ENCODE measurements at places on chromosomes 2 and 18.

- H3K27ac ChIP-seq: no peak overlapping the region
- no peaks in the 10 kb centered on the region for H3K4me1 ChIP-seq
- no peaks in the 10 kb centered on the region for H3K36me3 ChIP-seq
- DNase-seq: no peak
Measured at GRCh38 chr2:5908071-5908470, 215.9 kb downstream of the SOX11 start.

GRCh38 chr2:149954981-149955600 is 367.5 kb upstream of the MMADHC start:
- no peaks in the 10 kb centered on the region for H3K36me3 ChIP-seq
- H3K4me3 ChIP-seq: no peak overlapping the region
- no peaks in the 10 kb centered on the region for H3K27me3 ChIP-seq
- no peaks in the 10 kb centered on the region for H3K4me1 ChIP-seq
- H3K27ac ChIP-seq: no peak overlapping the region

- H3K27me3 ChIP-seq: no peaks in the 10 kb centered on the region
- peaks cover 16% of the 10 kb centered on the region for H3K4me1 ChIP-seq
- no peak overlapping the region for H3K4me3 ChIP-seq
Measured at GRCh38 chr2:200587007-200587616, 1.3 kb downstream of the AOX1 start.

DNA sequence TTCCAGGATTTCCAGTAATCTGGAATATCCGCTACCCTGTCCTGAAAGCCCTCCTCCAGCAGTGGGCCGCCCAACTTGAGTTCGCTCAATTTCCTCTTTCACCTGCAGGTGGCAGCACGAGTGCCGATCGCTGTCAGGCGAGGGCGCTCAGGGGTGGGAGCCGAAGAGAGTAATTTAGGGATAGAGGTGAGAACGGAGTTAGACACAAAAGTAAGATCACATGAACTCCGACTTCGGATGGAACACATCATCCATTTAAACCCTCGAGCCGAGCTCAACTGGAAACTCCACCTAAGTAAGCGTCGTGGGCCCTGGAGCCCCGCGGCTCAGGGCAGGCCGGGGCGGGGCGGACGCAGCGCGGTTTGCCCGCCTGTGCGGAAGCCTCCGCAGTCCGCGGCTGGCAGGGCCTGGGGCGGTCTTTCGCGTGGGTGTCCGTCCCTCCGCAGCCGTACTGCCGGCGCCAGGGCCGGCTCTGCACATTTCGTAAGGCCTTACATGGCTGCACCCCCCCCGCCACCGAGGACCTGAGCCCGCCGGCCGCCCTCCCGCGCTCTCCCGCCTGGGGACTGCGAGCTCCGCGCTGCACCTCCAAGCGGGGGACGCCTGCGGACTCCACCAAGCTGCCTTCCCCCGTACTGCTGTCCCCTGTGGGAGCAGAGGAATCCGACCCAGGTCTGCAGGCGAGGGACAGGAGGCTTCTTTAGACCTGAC is 61.2 kb downstream of the SEMA4F start:
- no peaks in the 10 kb centered on the region for H3K36me3 ChIP-seq
- H3K4me1 ChIP-seq: 0 out of 2 replicates have a peak, but pooled peaks cover 4% of the 10 kb centered on the region
- peak; percentile 87 for DNase-seq
- peak overlapping the region; percentile 78 for H3K4me3 ChIP-seq
- H3K27me3 ChIP-seq: no peaks in the 10 kb centered on the region

DNA sequence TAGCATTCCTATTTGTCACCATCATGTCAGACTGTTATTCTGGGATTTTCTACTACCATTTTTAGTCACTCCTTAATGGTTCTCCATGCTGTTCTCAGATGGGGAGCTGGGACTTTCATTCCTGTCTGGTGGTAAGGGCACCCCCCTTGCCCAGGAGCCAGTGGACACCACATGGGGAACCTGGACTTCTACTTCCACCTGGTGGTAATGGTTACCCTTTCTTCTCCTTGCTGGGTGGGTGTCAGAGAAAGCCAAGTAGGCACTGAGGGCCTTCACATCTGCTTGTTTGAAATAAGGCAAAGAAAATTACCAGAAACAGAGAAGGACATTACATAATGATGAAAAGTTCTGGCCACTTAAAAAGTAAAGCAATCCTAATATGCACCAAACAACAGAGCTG is 239.8 kb downstream of the FHOD3 start:
- no peak overlapping the region for H3K4me3 ChIP-seq
- no peaks in the 10 kb centered on the region for H3K36me3 ChIP-seq
- DNase-seq: no peak
- no peaks in the 10 kb centered on the region for H3K27me3 ChIP-seq
- H3K27ac ChIP-seq: no peak overlapping the region

GRCh38 chr18:74831571-74832250 is 234.0 kb downstream of the ZNF407 start:
- no peak overlapping the region for H3K27ac ChIP-seq
- H3K36me3 ChIP-seq: no peaks in the 10 kb centered on the region
- peaks cover 7% of the 10 kb centered on the region for H3K4me1 ChIP-seq

DNA sequence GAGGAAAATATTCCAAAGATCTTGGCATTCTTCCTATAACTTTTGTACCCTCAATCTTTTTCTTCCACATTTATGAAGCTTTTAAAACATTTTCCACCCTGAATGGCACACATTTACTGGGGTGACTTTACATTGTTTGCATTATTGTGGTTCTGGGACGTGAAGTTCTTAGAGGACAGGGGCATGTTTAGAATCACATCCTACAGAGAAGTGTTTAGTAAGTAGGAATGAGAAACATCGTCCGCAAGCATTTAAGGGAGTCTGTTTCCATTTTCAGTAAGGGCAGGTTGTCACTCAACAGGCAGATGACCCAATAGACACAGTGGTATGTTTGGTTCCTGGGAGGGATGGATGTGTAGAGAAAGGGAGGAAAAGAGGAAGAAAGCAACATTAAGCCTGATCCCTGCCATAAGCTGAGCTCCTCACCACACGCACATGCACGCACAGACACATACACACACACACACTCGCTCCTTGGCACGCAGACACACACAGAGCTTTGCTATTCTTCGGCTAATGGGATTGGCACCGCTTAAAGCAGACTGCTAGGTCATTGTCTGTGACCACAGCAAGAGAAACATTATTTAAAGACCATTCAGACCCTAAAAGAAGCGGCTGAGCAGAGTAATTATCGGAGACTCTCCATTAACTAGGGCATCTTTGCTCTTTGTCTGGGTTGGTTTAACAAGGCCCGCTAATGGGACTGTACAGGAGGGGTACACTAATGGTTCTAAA is 14.2 kb upstream of the PLEKHM3 start:
- no peak overlapping the region for H3K4me3 ChIP-seq
- no peak for DNase-seq
- H3K27me3 ChIP-seq: no peaks in the 10 kb centered on the region
- 0 out of 2 replicates have a peak, but pooled peaks cover 13% of the 10 kb centered on the region for H3K4me1 ChIP-seq

- H3K27me3 ChIP-seq: no peaks in the 10 kb centered on the region
- peaks cover 14% of the 10 kb centered on the region for H3K4me1 ChIP-seq
- H3K27ac ChIP-seq: no peak overlapping the region
- DNase-seq: peak; percentile 19
- H3K4me3 ChIP-seq: no peak overlapping the region
- H3K36me3 ChIP-seq: peaks cover 5% of the 10 kb centered on the region
Measured at GRCh38 chr18:35682281-35682867, 100.8 kb downstream of the GALNT1 start.

GRCh38 chr18:43012951-43013350 is 102.5 kb downstream of the RIT2 start:
- no peak overlapping the region for H3K4me3 ChIP-seq
- no peaks in the 10 kb centered on the region for H3K36me3 ChIP-seq
- H3K27ac ChIP-seq: no peak overlapping the region
- no peak for DNase-seq

DNA sequence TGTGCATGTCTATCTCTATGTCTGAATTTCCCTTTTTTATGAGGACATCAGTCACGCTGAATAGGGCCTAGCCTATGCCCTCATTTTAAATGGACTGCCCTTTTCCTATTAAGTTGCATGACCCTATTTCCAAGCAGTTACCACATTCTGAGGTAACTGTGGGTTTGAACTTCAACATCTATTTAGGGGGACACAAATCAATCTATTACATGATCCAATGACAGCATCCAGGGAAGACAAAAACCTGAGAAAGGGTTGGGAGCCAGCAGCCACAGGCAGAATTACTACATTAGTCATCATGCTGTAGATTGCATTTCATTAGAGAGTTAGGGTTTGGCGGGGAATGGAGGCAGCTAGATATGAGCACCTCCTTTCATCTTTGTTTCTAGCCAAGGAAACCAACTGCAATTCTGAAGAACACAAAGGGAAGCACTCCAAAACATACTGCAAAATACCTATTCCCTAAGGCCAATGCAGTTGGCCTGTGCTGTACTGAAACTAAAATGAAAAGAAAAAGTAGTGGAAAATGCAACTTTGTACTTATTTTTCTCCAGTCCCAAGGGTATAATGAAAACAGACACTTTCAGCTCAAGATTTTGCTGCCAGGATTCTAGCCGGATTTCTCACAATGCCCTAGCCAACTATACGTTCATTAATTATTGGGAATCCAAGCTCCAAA is 40.4 kb upstream of the C1D start:
- no peaks in the 10 kb centered on the region for H3K27me3 ChIP-seq
- no peaks in the 10 kb centered on the region for H3K36me3 ChIP-seq
- DNase-seq: peak; percentile 6
- no peak overlapping the region for H3K27ac ChIP-seq
- H3K4me3 ChIP-seq: no peak overlapping the region
- no peaks in the 10 kb centered on the region for H3K4me1 ChIP-seq

DNA sequence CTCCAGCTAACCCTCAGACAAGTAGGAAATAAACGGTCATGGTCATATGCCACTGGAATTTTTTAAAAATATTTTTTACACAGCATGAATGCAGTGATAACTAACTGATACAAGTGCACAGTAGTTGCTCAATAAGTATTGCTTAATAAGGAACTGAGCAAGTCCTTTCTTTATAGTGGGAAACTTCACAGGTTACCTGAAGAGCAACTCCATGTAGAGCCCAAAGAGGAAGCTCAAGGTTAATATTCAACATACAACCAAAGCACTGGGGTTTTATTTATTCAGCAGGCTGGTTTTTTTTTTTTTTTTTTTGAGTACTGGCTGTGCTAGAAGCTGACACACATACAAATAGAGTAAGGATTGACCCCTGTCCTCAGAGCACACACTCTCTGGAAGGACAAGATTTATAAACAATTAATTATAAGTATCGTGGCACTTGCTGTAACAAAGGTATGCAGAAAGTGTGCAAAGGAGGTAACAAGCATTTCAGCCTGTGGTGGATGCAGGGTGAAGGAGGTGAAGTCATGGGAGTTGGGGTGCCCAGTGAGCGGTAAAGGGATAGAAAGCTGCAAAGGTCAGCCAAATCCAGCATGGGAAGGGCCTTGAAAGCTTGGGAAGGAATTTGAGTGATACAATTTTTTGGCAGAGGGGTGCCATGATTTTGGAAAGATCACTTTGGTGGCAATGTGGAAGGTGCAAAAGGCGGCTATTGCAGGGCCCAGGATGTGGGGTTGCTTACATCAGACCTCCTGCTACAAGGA is 52.7 kb downstream of the ATOH8 start:
- no peaks in the 10 kb centered on the region for H3K27me3 ChIP-seq
- DNase-seq: no peak
- peaks cover 10% of the 10 kb centered on the region for H3K4me1 ChIP-seq

GRCh38 chr2:193963472-193964119 is 1693.4 kb upstream of the SLC39A10 start:
- H3K4me1 ChIP-seq: peaks cover 9% of the 10 kb centered on the region
- no peak overlapping the region for H3K27ac ChIP-seq
- H3K36me3 ChIP-seq: no peaks in the 10 kb centered on the region
- H3K4me3 ChIP-seq: no peak overlapping the region
- peak; percentile 62 for DNase-seq
- no peaks in the 10 kb centered on the region for H3K27me3 ChIP-seq

GRCh38 chr2:43114210-43114609 is 112.2 kb downstream of the ZFP36L2 start:
- no peaks in the 10 kb centered on the region for H3K27me3 ChIP-seq
- peaks cover 11% of the 10 kb centered on the region for H3K4me1 ChIP-seq
- DNase-seq: no peak

DNA sequence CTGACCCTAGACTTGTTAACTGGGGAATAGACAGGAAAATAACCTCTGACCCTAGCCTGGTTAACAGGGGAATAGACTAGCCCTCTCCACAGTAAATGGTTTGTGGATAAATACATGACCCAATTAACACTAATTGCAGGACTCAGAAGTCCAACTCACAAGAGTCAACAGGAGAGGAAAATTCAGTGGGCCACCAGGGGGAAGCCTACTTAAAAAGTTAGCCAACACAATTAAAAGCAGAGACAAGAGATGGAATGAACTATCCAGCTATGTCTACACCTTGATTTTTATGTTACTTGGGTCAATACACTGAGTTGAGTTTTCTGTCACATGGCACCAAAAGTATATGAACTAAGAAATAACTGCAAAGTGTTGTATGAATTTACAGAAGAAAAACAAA is 158.8 kb upstream of the SLC39A10 start:
- H3K4me1 ChIP-seq: peaks cover 29% of the 10 kb centered on the region
- H3K27ac ChIP-seq: no peak overlapping the region
- H3K4me3 ChIP-seq: no peak overlapping the region
- H3K36me3 ChIP-seq: no peaks in the 10 kb centered on the region
- peak; percentile 29 for DNase-seq

DNA sequence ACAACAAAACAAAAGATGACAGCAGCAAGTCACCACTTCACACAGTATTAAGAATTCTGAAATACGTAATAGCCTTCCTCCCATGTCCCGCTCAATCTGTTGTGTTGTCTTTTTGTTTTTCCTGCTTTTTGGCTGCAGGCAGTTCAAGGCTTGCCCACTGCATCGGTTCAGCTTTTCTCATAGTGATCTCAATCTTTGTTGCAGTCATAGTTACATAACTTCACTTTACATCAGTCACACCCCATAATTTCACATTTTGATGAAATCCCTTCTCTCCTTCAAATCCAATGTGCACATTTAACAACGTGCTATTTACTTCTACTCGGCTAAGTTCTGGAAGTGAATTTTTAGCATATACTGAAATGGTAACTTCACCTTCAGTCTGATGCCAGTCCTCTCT is 33.8 kb upstream of the HAAO start:
- DNase-seq: no peak
- no peaks in the 10 kb centered on the region for H3K27me3 ChIP-seq
- H3K36me3 ChIP-seq: no peaks in the 10 kb centered on the region
- H3K4me3 ChIP-seq: no peak overlapping the region
- no peak overlapping the region for H3K27ac ChIP-seq
- H3K4me1 ChIP-seq: peaks cover 14% of the 10 kb centered on the region

- peaks cover 10% of the 10 kb centered on the region for H3K4me1 ChIP-seq
- no peak for DNase-seq
- no peaks in the 10 kb centered on the region for H3K36me3 ChIP-seq
- no peak overlapping the region for H3K4me3 ChIP-seq
Measured at GRCh38 chr2:28427741-28428415, 35.2 kb downstream of the FOSL2 start.

GRCh38 chr2:100767810-100768806 is 51.8 kb upstream of the NPAS2 start:
- DNase-seq: peak; percentile 30
- no peaks in the 10 kb centered on the region for H3K27me3 ChIP-seq
- H3K27ac ChIP-seq: peak overlapping the region; percentile 19
